ENCODE measurements at places on chromosomes 11 and 22. TPM values are rescaled to one million over a fixed set of nuclear protein-coding genes. Genes with fewer than 3 reads are reported as not detected.
A peak's percentile ranks its signal among the peaks of the same experiment; 100 is the strongest.

Gene PDGFB
- 16.8 TPM for total RNA-seq

Gene MMP12
- total RNA-seq = not detected

Gene SCGB1A1
- total RNA-seq = not detected

Gene RAC2
- total RNA-seq = not detected

GRCh38 chr22:32536352-32536751 lies 61.7 kb downstream of the FBXO7 start:
- no peak overlapping the region for H3K27ac ChIP-seq
- H3K36me3 ChIP-seq = no peaks in the 10 kb centered on the region
- no peak overlapping the region for H3K4me3 ChIP-seq
- DNase-seq = no peak
- peaks cover 32% of the 10 kb centered on the region for H3K4me1 ChIP-seq

GRCh38 chr22:19738664-19739447 lies 15.5 kb downstream of the GP1BB start:
- no peak for DNase-seq
- no peaks in the 10 kb centered on the region for H3K36me3 ChIP-seq
- H3K27me3 ChIP-seq = no peaks in the 10 kb centered on the region
- no peak overlapping the region for H3K27ac ChIP-seq

GRCh38 chr11:76152741-76153570 lies 53.3 kb downstream of the WNT11 start:
- H3K27ac ChIP-seq = no peak overlapping the region
- H3K36me3 ChIP-seq = no peaks in the 10 kb centered on the region
- H3K4me1 ChIP-seq = peaks cover 34% of the 10 kb centered on the region
- no peak for DNase-seq

DNA sequence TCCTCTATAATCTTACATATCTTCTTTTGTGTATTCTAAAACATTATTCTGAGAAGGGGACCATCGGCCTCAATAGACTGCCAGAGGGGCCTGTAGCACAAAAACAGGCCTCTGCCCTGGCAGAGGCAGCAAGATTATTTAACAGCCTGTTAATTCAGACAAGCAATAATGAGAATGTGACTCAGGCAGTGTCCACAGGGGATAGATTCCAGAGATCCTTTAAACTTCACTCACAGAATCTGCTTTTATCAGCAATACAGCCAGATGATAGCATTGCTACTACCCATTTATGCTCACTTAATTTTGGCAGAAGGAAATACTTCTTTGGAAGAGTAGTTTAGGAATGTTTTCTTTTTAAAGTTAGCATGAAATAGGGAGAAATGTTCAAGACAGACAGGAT lies 44.9 kb downstream of the AAMDC start:
- no peaks in the 10 kb centered on the region for H3K27me3 ChIP-seq
- H3K4me3 ChIP-seq = no peak overlapping the region
- H3K27ac ChIP-seq = peak overlapping the region; percentile 86
- no peak for DNase-seq
- peaks cover 22% of the 10 kb centered on the region for H3K4me1 ChIP-seq

DNA sequence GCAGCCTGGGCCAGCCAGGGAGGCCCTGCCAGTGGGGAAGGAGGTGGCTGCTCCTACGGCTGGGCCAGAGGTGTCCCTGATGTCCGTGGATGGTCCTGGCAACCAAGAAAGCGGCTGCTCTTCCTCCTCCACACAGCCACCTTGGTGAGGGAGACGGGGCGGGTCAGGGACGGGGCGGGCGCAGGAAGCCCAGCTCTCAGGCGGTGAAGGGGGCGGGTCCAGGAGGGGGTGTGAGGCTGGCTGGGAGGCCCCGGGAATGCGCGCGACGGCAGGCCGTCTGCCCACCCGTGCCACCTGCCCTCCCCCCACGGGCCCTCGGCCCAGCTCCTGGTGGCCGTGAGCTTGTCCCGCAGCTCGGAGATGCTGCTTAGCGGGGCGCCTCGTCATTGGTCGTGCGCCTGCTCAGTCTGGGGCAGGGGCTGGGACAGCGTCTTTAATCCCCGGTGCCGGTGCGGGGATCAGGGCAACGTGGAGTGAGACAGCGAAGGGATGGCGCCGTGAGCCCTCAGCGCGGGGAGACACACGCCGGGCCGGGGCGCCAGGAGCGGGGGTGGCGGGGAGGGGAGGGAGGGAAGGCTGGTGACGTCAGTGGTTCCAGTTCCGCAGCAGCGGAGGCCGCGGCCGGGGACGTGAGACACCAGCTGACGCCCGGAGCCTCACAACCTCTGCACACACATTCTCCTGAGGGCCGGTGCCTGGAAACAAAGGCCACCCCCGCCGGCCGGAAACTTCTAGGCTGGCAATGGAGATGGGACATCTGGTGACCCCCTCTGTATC lies 6.7 kb upstream of the BRSK2 start:
- H3K4me3 ChIP-seq = peak overlapping the region; percentile 71
- H3K4me1 ChIP-seq = no peaks in the 10 kb centered on the region
- no peak for DNase-seq
- H3K27ac ChIP-seq = no peak overlapping the region
- peaks cover 33% of the 10 kb centered on the region for H3K27me3 ChIP-seq

- no peak overlapping the region for H3K27ac ChIP-seq
- no peaks in the 10 kb centered on the region for H3K36me3 ChIP-seq
- H3K27me3 ChIP-seq = no peaks in the 10 kb centered on the region
- no peak overlapping the region for H3K4me3 ChIP-seq
- no peak for DNase-seq
These were observed 1.5 kb upstream of the PLCB3 start for GRCh38 chr11:64249563-64250414.
